Right atrium auricular region (tissue), 2 donors: ENCODE measurements at places on chromosomes 3 and 15.
A peak's percentile ranks its signal among the peaks of the same experiment; 100 is the strongest.

DNA sequence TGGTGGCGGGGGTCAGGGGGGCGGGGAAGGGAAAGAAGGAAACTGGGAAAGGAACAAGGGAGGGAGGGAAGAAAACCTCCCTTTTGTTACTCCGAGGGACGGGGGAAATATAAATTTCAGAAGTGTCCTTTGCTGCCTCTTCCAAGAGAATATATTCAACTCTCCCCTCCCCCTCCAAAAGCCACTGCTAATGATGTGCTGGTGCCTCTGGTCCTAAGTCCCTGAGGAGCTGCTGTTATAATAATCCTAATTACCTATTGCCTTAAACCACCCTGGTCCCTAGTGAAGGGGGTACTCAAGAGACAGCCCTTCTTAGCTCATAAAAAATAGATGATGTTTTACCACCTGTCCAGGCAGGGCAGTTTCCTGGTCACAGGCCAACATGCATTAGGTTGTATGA is 118.3 kb upstream of the TRIM42 start:
- no peak for DNase-seq

GRCh38 chr15:40680151-40680550 is 14.8 kb upstream of the RAD51 start:
- DNase-seq: no peak

- peak; percentile 80 for DNase-seq
These were observed 115.8 kb downstream of the GHSR start for GRCh38 chr3:172332256-172333041.

GRCh38 chr15:78641749-78642275 is 802 bp upstream of the CHRNB4 start:
- DNase-seq: no peak

DNA sequence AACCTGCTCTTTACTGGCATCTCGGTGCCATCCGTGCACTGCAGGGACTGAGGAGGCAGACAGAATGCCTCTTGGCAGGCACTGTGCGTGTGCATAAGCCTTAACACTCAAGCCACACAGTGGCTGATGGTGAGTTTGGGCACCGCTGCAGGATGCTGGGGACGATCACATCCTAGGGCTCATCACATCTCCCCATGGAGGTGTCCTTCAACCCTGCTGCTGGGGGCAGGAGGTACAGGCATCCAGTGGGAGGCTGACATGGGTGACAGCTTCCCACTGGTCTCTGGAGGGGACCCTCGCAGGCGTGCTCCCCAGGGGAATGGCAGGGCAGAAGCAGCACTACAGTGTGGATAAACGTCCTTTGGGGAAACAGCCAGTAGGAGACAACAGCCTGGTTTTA is 190.9 kb downstream of the ADAMTS17 start:
- no peak for DNase-seq

- no peak for DNase-seq
These were observed 1.0 kb upstream of the ARIH1 start for GRCh38 chr15:72472992-72473610.

- no peak for DNase-seq
These were observed 63.0 kb upstream of the SIAH2 start for GRCh38 chr3:150825916-150826377.

GRCh38 chr15:84937144-84937543 is 44.5 kb upstream of the PDE8A start:
- DNase-seq: no peak

DNA sequence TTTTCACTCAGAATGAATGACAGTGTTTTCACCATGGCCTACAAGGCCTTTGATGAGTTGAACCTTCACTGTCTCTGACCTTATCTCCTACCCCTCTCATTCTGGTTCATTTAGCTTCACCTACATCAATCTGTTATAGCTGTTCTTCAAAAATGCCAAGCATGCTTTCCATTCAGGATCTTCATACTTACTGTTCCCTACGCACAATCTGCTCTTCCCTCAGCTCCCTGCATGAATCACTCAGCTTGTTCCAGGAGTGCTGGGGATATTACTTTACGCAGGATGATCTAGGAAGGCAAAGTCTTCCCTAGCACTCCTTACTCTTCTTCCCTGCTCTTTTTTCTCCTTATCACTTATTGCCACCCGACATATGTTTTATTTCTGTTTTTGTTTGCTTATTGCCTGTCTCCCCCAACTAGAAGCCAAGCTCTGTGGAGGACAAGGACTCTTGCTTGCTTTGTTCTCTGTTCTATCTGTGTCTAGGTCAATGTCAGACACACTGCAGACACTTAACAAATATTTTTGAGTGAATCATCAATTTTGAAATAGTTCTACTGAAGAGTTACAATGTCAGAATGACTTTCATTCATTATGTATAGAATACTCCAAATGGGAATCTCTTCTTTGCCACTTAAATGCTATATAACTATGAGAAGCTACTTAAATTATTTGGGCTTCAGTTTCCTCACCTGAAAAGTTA is 238.3 kb upstream of the FEZF2 start:
- no peak for DNase-seq

GRCh38 chr15:77342807-77343206 is 77.1 kb downstream of the PEAK1 start:
- DNase-seq: no peak

- DNase-seq: no peak
These were observed 34.5 kb downstream of the ALCAM start for GRCh38 chr3:105401254-105401653.

GRCh38 chr15:37995461-37996347 is 61.3 kb downstream of the TMCO5A start:
- no peak for DNase-seq

DNA sequence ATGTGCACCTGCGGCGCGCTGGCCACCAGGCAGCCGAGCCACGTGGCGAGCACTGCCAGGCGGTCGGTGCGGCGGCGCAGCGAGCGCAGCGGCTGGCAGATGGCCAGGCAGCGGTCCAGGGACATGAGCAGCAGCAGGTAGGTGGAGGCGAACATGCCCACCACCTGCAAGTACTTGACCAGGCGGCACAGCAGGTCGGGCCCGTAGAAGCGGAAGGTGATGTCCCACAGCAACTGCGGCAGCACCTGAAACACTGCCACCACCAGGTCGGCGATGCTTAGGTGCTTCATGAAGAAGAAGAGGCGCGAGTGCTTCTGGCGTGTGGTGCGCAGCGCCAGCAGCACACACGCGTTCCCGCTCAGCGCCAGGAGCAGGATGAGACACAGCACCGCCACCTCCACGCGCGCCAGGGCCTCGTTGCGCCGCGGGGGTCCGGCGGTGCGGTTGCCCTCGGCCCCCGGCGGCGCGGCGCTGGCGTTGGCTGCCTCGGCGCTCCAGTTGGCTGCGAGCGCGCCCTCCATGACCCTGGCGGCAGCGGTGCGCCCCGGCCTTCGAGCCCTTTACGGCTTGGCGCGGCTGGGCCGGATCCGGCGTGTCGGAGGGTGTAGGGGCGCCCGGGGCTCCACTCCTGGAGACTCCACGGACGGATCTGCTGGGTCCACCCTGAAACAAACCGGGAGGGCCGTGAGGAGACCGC is 1.6 kb downstream of the OXTR start:
- DNase-seq: no peak

DNA sequence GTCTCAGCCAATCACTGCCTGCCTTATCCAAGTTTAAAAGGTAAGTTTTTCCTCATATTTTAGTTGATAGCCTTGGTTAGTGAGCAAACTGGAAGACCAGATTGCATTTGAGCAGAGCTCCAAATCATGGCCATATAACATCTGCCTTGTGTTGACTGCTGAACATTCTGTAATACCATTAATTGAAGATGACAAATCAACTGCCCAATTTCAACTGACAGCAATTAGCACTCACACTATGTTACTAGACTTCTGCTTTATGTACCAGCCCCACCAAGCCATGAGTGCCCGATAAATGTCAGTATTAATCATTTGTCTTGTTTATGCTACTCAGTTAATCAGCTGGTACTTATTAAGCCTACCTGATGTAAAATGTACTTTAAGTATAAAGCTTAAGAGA is 83.1 kb downstream of the CGGBP1 start:
- no peak for DNase-seq

DNA sequence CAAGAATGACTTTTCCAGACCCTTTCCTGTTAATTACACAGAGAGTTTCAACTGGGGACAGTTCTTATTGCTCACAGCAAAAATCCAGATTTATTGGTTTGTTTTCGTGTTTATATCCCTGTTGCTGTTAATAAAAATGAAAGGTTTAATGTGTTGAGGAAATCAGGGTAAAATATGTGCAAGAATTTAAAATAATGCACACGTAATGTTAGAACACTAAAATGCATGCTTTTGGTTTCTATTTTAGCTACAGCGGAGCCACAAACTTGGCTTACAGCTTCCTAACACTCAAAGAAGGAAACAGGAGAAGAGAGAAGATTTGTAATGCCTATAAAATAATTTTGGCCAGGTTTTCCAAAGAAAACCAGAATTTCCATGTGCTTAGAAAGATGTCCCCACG is 62.7 kb downstream of the CASR start:
- DNase-seq: no peak

DNA sequence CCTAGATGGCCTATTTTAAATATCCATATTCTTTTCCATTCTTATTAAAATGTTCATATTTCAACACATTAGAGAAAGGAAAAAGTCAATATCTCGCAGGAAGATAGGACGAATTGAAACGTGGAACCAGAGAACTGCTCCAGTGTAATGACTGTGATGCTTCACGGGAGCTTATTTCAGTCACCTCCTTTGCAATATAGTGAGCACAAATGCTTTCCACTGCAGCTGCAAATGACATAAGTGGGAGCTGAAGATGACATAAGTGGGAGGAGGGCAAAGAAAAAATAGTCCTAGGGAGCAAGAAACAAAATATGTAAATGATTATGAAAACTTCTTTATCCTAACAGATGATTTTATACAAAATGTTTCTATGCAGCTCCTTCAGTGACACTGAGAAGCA is 324.1 kb downstream of the ZNF385D start:
- DNase-seq: no peak

DNA sequence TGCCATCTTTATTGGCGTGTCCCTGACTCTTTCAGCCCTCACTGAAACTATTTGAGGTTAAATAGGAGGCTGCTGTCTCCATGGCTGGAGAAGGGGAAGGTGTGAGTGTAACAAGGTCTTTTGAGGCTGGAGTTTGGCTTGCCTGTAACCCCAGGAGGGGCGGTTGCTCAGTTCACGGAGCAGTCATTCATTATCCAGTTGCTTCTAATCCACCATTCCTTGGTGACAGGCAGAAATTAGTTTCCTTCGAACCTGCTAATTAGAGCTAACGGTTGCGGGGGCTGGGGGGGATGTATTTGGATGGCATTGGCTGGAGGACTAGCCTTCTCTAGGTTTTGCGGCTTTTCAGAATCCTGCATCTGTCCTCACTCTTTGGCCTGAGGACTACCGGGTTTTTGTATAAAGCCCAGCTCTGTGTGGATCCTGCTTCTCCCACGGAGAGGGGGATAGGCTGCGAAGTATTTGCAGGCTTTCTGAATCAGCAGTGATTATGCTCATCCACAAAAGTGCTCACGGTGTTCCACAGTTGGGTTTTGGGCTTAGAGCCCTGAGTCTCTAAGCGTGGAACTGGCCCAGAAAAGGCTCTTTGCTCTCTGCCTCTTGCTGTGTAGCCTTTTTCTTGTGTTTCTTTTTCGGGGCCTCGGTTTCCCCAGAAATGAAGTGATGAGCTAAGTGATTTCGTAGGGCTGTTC is 18.6 kb downstream of the FGD5 start:
- DNase-seq: no peak

- no peak for DNase-seq
These were observed 14.0 kb downstream of the AAGAB start for GRCh38 chr15:67240235-67241131.

DNA sequence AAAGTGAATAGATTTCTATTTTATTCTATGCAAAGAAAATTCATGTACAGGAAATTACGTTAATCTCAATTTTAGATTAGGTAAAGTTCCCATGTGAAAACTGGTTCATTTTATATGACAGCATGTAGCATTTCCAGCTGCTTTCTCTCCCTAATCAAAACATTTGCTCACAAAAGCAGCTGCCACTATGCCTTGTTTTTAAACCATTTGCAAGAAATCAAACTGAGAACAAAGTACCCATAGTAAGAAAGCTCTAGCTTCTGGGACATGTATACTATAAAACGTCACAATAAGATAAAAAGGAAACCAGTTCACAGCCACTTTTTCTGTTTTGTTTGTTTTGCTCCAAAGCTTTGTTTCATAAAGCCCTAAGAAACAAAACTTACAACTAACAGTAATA is 5.0 kb upstream of the CRYBG3 start:
- DNase-seq: no peak

GRCh38 chr15:77753281-77753873 is 120.7 kb upstream of the LINGO1 start:
- no peak for DNase-seq

DNA sequence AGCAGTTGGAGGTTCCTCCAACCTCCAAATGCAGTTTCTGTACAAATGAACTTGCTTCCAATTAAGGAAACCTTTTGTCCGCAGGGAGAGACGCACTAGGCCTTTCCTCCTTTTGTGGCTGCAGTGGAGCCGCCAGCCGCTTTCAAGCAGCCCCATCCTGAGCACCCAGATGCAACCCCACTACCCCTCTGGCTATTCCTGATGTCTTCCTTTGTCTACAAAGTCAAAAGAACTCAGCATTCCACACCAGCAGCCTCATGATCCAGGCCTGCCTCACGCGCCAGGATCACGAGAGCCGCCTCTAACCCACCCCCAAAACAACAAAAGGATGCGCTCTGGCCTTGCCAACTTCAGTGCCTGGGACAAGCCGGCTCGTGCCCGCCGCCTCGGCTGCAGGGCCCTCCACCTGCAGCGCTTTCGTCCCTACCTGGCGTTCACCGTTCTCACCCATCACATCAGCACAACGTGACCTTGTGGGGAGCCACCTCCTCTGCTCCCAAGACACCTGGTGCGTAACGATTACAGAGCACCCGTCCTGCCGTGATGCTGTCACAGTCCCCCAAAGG is 48.2 kb upstream of the MUC4 start:
- DNase-seq: no peak

DNA sequence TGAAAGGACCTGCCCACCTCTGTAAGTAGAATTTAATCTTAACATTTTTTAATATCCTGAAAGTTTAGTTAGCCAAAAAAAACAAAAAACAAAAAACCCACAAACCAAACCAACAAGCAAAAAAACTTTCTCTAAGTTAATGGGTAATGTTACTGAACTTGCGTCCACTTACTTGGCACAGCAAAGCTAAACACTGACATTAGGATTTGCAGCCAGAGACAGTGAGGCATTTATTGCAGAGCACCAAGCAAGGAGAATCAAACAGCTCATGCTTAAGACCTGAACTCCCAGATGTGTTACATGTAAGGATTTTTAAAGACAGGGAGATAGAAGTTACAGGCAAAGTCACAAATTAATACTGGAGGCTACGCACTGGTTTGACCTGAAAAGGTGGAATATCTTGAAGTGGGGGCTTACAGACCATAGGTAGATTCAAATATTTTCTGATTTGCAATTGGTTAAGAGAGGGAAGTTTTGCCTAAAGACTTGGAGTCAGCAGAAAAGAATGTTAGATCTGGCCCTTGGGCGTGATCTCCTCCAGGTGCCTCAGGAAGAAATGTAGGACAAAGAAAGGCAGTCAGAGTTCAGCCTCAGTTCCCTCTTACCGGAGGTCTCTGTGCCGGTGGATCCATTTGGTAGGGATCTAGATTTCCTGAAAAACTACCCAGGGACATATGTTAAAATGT is 205.0 kb downstream of the ADAMTSL3 start:
- DNase-seq: no peak

- no peak for DNase-seq
These were observed 395.9 kb downstream of the PTPRG start for GRCh38 chr3:61957259-61957658.

- no peak for DNase-seq
These were observed 54.7 kb upstream of the TP63 start for GRCh38 chr3:189576486-189576885.
